ENCODE measurements at places on chromosomes 7 and 10.

DNA sequence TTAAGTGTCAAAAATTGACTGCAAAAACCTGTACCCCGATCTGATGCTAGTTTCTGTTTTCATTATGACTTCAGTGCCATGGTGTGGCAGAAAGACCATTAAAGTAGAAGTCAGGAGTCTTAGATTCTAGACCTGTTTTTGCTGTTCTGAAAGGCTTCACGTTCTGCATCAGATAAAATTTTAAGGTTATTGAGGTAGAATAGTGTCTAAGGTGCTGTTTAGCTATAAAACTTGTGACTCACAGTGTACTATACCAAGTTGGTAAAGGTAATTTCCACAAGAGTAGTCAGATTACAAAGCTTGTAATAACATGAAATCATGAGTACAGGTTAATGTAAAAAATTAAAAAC, 38.6 kb downstream of the ZNRF2 start:
- DNase-seq = no peak

- peak; percentile 6 for DNase-seq
Observed at GRCh38 chr7:109996927-109997326, 1094.0 kb upstream of the LRRN3 start.

- no peak for DNase-seq
Observed at GRCh38 chr7:142440906-142441411, 183.1 kb upstream of the PRSS58 start.

DNA sequence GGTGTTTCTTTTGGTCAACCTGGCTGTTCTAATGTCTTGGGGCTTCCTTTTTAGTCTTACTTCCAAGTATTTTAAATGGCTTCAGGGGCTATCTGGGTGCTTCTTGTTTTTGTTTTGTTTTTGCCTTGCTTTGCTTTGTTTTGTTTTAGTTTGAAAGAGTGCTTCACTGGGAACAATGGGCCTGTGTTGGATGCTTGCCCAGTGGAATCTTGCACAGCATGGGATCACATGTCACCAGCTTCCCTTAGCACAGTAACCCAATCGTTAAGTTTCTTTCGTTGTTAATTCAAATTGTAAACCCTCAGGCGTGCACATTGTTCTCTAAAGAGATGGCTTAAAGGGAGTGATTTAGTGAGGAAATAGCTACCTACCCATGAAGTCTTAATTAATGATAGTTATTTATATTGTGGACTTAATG, 8.9 kb downstream of the COL17A1 start:
- no peak for DNase-seq

DNA sequence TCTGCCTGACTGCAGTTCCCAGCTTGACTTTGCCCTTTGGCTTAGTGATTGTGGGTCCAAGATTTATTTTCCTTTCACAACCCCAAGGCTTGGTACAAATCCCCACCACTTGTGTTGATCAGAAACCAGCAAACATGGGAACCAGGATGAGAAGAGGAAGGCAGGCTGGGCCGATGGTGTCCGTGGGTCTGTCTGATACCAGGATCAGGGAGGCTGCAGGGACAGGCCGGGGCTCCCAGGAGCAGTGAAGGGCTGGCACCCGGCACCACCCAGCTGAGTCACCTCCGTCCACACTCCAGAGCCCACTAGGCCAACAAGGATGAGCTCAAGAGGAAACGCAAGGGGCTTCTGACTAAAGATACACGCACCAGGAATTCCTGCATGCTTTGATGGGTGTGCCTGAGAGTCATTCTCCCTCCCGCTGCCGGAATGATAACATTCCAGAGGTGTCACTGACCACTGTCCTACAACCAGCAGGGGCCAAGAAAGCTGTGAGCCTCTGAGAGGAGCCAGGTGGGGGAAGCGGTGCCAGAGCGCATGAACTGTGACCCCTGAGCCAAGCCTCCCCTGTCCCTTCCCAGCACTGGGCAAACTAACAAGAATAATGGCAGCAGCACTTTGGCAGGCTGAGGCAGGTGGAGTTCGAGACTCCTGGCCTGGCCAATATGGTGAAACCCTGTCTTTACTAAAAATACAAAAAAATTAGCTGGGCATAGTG, 29.2 kb upstream of the PROSER2 start:
- no peak for DNase-seq

DNA sequence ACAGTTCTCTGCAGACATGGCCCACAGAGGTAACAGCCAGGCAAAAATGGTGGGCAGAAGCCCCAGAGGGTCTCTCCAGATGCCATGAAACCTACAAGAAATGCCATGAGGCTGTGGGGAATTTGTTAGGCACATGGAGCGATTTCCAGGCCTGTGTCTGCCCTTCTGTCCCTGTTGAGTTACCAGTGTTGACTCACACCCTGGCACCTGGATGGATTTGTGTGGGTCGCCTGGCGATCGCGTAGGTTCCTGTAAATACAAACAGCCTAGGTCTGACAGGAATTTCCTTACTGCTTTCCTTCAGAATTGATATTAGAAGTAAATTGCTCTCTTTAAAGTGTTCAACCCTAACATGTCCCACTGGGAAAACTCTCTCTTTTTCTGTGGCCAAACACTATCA, 164.9 kb upstream of the EEPD1 start:
- no peak for DNase-seq

DNA sequence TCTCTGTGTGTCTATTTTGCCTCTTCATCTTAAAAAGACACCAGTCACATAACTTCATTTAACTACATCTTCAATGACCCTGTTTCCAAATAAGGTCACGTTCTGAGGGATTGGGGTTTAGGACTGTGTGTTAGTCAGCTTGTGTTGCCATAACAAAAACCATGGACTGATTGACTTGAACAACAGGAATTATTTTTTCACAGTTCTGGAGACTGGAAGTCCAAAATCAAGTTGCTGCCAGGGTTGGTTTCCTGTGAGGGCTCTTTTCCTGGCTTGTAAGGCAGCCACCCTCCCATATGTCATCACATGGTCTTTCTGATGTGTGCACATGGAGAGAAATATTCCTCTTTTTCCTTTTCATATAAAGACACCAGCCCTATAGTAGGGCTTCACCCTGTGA, 55.3 kb downstream of the REEP3 start:
- DNase-seq = no peak

DNA sequence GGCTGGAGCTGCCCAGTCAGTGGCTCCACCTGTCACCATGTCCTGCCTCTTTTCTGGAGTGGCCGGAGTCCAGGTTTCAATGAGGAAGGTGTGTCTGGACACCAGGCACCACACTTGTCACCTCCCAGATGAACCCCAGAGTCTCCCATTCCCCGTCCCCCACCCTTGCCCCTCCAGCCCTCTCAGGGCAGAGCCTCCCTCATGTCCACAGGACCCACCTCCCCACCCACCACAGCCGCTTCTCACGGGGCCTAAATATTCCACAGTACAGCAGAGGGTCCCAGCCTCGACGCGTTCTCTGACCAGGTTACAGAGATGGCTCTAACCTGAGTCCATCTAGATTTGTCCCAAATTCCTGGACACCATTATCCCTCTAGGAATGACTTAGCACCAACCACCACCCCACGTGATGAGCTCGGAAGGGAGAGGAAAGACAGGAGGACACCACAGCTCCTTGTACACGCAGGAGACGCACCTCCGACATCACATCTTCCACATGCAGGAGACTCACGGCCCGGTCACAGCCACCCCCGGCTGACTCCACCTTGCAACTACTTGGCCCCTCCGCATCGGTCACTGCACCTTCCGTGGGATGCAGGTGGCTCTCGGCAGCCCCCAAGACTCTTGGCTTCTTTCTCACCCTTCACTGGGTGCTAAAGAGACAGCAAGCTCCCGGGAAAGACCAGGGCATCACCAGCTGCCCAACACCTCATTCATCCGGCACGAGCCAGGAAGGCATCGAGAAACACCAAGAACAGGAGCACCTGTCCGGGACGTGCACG, 560.2 kb downstream of the DNAJB6 start:
- no peak for DNase-seq

- DNase-seq = no peak
Observed at GRCh38 chr10:117457071-117457810, 82.0 kb upstream of the PDZD8 start.

DNA sequence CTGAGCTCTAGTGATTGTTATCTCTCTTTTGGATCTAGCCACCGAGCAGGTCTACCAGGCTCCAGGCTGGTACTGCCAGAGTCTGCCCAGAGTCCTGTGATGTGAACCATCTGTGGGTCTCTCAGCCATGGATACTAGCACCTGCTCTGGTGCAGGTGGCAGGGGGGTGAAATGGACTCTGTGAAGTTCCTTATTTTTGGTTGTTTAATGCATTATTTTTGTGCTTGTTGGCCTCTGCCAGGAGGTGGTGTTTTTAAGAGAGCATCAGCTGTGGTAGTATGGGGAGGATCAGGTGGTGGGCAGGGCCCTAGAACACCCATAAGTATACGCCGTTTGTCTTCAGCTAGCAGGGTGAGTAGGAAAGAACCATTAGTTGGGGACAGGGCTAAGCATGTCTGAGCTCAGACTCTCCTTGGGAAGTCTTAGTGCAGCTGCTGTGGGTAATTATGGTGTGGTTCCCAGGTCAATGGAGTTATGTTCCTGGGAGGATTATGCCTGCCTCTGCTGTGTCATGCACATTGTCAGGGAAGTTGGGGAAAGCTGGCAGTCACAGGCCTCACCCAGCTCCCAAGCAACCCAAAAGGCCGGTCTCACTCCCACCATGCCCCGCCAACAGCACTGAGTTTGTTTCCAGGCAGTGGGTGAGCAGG, 81.8 kb downstream of the NPSR1 start:
- DNase-seq = no peak

GRCh38 chr7:68629-69028, 123.7 kb upstream of the FAM20C start:
- DNase-seq = no peak

DNA sequence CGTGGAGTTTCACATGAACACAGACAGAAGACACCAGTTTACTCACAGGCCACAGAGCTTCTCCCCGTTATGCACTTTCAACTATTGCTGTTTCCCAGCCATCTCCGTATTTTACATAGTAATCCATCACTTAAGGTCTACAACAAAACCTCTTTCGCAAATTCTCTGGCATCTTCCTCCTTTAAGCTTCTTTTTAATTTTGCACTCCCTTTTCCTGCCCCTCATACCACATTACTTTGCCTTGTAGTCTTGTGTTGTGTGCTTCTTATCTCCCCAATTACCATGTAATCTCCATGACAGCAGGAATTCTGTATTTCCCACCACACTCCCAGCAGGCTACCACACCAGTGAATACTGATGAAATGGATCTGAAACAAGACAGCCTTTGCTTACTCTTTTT, 87.3 kb downstream of the ODAD2 start:
- DNase-seq = no peak

- DNase-seq = no peak
Observed at GRCh38 chr7:134710854-134711624, 64.4 kb downstream of the BPGM start.

GRCh38 chr7:85474234-85474633, 287.4 kb upstream of the SEMA3D start:
- no peak for DNase-seq

- no peak for DNase-seq
Observed at GRCh38 chr7:3194501-3195141, 106.4 kb upstream of the SDK1 start.

- DNase-seq = no peak
Observed at GRCh38 chr7:66039094-66039670, 36.4 kb upstream of the ASL start.

All from NCI-H446 treated with DMSO at 0.1 percent for 48 hours (cell line).